ENCODE measurements at places on chromosomes 2 and 18.

DNA sequence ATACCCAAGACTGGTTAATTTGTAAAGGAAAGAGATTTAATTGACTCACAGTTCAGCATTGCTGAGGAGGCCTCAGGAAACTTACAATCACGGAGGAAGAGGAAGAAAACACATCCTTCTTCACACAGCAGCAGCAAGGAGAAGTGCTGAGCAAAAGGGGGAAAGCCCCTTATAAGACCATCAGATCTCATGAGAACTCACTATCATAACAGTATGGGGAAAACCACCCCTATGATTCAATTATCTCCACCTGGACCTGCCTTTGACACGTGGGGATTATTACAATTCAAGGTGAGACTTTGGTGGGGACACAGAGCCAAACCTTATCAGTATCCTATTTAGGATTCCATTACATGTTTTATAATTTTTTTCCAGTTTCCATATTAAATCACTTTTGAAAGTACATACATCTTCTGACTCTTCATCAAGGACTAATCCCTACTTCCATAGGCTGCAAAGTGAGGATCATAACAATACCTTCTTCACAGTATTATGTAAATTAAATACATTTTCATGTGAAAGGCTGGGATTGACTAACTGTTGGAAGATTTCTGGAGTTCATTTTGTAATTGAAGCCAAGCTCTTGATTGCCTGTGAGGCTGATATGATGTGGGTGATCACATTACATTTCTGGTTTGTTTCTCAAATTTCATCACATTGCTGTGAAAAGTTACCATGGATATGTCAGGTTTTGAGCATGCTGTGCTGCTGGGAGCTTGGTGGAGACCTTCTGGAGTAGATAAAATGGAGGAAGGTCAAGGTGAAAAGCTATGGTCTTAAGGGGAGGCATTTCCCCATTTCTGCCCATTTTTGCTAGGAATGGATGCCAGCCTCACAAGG, 31.7 kb upstream of the CERS6 start:
- peak; percentile 3 for DNase-seq

DNA sequence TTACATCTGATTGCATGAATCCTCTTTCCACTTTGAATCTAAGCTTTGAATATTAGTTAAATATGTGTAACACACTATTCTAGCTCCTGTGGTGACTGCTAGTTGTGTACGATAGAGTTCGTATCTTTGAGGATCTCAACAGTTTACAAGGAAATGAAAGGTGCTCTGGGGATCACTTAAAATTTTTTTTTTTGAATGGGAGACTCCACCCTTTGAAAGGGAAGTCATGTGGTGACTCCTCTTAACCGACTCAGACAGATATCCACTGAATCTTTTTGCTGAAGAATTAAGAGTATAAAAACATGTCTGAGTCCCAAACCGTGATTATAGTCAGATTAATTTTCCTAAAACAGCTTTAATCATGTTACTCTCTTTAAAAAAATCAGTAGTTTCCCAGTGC, 4.0 kb downstream of the CLIP4 start:
- DNase-seq: no peak

DNA sequence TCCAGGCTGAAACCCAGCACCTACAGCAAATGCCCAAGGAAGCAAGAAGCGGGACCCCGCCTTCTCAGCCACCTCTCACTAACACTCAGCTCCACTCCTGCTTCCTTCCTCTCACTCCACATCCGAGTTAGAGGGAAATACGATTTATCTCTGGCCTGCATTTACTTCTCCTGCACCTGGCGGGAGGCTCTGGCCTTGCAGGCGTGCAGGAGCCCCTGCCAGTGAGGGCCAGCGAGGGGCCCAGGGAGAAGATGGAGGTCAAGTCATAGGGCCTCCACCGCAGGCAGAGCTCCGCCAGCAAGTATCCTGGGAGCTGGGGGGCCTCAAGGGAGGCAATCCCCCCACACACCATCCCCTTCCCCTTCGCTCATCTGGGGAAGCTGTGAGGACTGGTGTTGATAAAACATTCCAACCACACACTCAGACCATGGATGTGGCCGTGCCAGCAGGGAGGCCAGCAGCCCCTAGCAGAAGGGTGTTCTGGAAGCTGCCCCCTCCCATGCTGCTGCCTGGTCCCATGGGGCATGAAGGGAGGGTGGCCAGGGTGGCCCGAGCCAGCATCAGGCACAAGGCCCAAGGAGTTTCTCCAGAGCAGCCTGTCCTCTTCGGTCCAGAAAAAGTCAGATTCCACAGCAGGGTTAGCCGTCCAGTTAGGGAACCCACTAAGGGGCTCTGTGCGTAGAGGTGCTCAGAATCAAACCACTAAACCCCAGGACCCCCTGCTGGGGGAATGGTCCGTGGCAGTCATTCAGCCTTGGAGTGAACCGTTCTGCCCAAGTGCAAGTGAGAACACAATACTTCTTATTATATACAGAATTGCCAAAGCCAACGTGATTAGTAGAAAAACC, 91.2 kb downstream of the HDAC4 start:
- DNase-seq: no peak

DNA sequence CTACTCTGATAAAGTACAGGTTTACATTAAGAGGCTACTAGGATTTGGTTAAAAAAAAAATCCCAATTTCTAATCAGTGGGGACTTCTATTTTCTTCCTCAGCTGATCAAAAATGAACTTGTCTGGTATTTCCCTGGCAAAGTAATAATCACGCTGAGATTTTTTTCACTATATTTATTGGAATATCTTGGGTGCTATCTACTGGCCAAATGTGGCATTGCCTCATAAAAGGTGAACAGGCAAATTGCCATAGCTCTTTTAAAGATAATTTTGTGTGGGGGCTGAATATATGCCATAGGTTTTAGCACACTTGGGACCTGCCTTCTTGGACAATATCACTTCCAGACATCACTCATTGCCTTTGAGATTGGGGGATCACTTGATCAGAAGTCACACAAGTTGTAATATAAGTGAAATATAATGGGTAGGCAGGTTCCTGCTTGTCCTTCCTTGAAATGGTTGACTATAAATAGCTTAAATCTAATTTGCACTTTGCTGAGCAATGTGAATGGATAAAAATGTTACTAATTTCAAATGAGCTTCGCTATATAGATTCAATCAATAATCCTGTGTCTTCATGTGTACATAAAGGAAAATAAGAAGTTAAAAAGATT, 7.0 kb upstream of the NXPH2 start:
- no peak for DNase-seq

DNA sequence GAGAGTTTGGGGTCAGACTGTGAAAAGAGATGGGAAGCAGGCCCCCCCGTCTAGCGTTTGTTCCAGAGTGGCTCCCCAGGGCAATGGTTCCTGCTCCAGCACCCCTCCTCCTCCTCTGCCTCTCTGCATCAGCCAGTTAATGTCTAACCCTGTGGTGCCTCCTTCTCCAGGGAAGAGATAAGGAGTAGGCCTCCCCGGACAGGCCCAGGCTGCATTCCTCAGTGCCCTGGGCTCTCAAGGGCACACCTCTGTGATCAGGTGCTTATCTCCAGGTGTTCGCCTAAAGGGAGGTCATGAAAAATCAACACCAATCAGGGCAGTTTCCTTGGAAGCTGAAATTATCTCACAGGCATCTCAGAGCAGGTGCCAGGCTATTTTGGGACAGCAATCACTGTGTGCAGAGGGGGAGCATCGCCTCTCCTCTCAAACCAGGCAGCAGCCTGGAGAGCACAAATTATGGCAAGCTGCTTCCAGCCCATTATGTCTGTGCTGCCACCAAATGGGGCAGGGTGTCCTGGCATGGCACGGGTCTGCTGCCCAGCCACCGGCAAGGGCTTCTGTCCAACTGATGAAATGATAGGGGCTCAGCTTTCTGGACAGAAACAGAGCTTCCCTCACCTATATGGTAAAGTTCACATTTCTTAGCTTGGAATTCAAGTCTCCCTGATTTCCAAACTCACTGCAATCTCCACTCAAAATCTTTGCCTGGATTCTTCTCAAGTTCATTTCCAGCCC, 255.8 kb upstream of the SLC14A2 start:
- DNase-seq: no peak

DNA sequence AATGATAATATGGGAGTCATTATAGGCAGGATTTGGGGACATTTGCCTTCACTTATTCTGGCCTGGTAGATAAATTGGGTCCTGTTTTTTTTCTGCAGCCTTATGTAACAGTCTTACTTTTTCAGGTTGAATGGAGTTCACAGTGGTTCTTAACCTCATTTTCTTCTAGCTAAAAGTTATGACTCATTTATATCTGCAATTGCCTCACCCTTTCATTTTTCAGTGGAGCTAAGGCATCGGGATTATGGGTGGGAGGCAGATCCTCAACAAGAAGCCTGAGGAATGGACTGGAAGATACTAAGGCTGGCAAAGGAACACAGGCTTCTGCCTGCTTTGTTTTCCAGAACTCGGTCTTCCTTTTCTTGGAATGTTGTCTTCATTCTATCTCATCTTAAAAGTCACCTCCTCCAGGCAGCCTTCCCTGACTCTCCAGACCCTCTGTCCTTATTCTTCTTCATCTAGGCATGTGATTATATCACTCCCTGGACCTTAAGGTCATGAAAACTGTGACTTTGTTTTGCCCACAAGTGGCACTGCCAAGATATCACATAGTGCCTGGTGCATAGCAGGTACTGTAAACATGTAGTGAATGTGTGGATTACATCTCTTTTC, 41.0 kb upstream of the ACSL3 start:
- DNase-seq: no peak

DNA sequence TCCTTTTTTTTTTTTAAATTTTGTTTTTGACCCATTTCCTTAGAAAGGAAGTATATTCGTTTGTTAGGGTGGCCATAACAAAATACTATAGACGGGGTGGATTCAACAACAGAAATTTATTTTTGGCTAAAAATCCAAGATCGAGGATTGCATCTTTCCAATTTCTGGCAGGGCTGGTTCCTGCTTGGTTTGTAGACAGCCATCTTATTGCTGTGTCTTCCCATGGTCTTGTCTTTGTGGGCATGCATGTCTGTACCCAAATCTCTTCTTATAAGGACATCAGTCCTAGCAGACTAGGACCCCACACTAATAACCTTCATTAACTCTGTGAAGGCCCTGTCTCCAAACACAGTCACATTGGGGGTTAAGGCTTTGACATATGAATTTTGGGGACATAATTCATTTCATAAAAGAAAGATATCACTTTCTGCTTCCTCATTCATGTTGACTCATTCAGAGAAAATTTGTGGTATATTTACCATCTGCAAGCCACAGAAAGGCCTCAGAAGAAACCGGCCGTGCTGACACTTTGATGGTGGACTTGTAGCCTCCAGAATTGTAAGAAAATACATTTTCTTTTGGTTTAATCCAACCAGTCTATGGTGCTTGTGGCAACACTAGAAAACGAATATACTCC, 262.1 kb downstream of the LPIN1 start:
- no peak for DNase-seq

- DNase-seq: no peak
These were observed 325.1 kb upstream of the SLC39A10 start for GRCh38 chr2:195331966-195332365.

DNA sequence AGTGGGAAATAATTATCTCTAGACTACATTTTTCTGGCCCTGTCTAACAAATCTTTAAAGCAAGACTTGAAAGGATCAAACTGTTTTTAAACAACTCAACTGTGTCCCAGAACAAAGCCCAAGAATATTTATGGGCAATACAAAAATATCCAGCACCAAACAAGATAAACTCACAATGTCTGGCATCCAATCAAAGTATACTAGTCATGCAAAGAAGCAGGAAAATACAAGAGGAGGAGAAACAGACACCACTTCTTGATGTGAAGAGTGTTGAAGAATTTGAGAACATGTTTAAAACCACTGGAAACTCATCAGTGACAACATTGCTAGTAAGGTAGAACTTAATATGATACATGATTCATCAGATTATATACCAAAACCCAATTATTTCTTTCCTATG, 66.1 kb upstream of the CDC42EP3 start:
- no peak for DNase-seq

- DNase-seq: no peak
These were observed 37.2 kb upstream of the THOC1 start for GRCh38 chr18:305003-305501.

DNA sequence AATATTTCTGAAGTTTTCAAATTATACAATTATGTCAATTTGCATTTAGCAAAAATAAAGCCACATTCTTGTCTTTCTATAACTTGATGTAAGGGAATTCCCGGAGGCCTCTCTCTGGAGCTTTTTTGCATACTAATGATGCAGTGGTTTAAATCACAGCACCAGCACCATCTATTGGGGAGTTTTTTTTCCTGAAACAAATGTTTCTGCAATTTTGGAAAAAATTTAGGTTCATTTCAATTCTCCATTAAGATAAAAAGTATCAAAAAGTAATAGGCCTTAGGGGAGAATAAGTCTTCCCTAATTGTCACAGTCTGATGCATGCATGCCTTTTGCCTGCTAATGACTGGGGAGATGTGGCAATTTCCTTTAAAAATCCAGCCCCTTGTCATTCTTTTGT, 13.5 kb downstream of the CBLN2 start:
- no peak for DNase-seq

Measured in AG04450 (cell line).